ENCODE measurements at places on chromosomes 2 and 18.

- DNase-seq = no peak
These were observed 102.7 kb downstream of the MAP2 start for GRCh38 chr2:209526561-209526960.

- no peak for DNase-seq
These were observed 105.3 kb downstream of the GLI2 start for GRCh38 chr2:120840795-120841487.

DNA sequence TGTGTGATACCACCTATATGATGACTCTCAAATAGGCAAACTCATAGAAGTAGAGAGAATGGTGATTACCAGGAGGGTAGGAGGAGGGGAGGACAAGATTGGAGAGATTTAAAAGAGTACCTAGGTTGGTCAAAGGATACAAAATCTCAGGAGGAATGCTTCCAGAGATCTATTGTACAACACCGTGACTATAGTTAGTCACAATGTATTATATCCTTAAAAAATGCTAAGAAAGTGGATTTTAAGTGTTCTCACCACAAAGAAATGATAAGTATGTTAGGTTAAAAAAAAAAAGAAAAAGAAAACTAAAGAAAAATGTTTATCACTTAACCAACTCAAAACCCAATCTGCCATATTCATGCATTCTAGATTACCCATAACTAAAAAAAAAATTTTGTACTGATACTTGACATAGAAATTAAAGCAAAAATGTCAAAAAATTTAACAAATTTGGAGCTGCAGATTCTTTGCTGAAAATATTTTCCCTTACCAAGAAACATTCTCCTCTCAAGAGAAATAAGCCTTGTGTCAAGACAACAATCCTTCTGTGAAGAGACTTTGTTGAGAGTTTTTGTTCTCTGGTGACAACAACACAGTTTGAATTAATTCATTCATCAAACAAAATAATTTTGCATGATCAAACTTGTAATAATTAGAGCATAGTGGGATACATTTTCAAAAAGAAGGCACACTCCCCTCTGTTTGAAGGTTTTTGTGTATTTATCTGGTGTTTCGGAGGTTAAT, 213.1 kb downstream of the DNER start:
- no peak for DNase-seq

- no peak for DNase-seq
These were observed 217.3 kb downstream of the SEPTIN10 start for GRCh38 chr2:109396202-109397180.

GRCh38 chr18:24212939-24213338, 74.1 kb downstream of the CABYR start:
- no peak for DNase-seq

DNA sequence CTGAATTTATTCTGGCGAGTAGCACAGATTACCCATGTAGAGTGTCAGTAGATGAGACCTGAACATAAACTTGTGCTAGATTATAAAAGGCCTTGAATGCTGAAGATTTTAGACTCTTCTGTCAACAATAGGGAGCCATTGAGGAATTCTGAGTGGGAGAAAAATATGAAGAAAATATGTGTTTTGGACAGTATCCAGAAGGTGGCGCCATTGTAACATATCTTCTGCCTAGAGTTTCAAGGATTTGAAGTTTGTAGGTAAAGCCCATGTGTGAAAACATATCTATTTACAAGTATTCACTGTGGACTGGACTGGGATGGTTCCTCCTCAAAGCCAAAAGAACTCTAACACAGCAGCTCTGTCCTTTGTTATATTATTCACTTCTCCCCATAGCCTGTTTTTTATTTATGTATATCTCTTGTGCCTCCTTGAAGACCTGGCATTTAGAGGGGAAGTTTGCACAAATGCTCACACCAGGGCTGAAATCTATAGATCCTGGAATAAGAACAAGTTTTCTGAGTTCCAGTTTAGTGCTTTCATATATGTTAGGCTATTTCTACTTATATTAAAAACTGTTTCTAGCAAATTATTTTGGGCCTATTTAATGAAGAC, 124.9 kb downstream of the RDH14 start:
- DNase-seq = no peak

GRCh38 chr2:159211447-159212396, 74.8 kb downstream of the WDSUB1 start:
- DNase-seq = no peak

GRCh38 chr2:207162316-207162715, 3.4 kb downstream of the KLF7 start:
- no peak for DNase-seq

GRCh38 chr2:128280901-128281321, 37.8 kb downstream of the HS6ST1 start:
- no peak for DNase-seq

Data from stimulated activated CD8-positive, alpha-beta memory T cell treated with anti-CD3 and anti-CD28 coated beads, Interleukin-2, amount 100 ng/mL, for 1 hour (primary cell).